ENCODE measurements at places on chromosomes 7 and 10.
A peak's percentile ranks its signal among the peaks of the same experiment; 100 is the strongest.

GRCh38 chr10:82737549-82737948 lies 862.6 kb downstream of the NRG3 start:
- peak; percentile 86 for DNase-seq

DNA sequence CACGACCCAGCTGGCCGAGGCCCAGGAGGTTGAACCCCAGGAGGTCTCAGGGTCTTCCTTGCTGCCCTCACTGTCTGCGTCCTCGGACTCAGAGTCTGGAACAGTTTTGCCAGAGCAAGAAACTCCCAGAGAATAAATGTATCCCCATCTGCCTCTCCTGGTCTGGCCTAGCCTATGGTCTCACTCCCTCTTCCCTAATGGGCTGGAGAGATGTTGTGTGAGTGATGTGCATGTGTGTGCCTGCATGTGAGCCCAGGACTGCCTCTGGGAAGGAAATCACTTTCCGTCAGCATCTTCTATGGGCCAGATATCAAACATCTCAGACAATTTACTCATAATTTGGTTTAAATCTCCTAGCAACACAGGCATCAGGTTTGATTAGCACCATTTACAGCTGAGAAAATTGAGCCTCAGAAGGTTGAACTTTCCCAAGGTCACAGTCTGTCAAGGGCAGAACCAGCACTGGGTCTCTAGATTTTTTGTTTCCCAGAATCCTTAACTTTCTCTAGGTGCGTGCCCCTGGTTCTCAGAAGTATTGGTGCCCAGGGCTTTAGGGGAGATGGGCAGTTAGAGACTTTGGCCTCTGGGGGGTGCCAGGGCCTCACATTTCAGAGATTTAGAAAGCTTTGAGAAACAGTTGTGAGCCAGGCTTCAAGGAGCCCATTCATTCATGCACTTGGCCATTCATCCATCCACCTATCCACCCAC lies 4.9 kb downstream of the TMEM270 start:
- peak; percentile 38 for DNase-seq

- no peak for DNase-seq
Measured at GRCh38 chr7:75039166-75039565, 34.4 kb downstream of the RCC1L start.

GRCh38 chr7:44063894-44064651 lies 1.3 kb downstream of the PGAM2 start:
- DNase-seq, result no peak

DNA sequence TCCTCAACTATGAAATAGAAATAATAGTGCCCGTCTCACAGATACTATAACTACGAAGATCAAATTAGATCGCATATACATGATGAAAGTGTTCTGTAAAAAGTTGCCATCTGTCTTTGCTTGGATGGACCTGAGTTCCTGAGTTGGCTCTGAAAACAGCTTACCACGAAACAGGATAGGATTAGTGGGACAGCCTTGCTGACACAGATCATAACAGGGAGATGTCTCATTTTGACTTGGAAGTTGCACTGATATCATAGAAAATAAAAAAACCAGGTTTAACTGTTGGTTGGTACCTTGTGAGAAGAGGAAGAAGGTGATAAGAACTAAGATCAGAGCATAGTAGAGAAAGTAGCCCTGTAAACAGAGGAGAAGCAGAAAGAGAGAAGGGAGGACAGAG lies 79.3 kb upstream of the AGBL3 start:
- DNase-seq, result no peak

DNA sequence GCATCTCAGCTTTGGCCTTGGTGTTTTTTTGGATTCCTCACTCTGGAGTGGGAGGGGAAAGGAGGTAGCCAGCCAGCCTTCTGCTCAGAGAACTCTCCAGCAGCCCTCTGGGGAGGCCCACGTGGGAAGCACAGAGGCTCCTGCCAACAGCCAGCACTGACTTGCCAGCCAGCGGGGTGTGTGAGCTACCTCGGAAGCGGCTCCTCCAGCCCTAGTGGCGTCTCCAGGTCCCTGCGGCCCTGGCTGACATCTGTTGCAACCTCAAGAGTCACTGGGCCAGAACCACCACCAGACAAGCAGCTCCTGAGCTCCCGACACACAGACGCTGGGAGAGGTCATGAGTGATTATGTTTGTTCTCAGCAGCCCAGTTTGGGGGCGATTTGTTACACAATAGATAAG lies 180.2 kb upstream of the FZD8 start:
- peak; percentile 73 for DNase-seq

DNA sequence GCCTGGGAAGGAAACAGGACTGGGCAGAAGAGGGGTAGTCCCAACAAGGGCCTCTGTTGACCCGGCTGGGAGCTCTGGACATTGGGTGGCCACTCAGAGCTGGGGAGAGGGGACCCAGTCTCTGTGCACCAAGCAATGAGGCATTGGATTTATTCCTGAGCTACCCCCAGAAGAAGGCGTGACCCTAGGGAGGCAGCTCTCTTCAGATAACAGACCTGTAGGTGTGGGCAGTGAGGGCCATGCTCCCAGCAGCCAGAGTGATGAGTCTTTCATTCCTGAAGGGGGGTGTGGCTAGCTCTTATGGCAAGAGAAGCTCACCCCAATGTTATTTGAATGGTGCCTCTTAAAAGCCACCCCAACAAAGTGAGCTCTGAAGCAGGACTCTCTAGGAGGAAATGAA lies 20.4 kb downstream of the TEX36 start:
- DNase-seq, result no peak

GRCh38 chr7:31335884-31336201 lies 4.7 kb downstream of the NEUROD6 start:
- DNase-seq, result no peak

DNA sequence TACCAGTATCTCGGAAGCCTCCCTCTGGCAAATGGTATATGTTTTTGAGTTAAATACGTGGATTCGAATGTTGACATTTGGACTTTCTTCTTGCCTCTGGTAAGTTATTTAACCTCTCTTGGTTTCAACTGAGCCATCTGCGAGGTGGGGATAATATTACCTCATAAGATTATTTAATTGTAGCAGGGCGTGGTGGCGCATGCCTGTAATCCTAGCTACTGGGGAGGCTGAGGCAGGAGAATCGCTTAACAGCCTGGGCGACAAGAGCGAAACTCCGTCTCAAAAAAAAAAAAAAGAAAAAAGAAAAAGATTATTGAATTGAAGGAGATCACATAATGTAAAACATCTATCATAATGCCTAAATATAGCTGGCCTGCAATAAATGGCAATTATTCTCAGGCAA lies 396 bp upstream of the TAF5 start:
- no peak for DNase-seq

GRCh38 chr7:1852517-1853430 lies 182.7 kb downstream of the ELFN1 start:
- DNase-seq, result peak; percentile 7

DNA sequence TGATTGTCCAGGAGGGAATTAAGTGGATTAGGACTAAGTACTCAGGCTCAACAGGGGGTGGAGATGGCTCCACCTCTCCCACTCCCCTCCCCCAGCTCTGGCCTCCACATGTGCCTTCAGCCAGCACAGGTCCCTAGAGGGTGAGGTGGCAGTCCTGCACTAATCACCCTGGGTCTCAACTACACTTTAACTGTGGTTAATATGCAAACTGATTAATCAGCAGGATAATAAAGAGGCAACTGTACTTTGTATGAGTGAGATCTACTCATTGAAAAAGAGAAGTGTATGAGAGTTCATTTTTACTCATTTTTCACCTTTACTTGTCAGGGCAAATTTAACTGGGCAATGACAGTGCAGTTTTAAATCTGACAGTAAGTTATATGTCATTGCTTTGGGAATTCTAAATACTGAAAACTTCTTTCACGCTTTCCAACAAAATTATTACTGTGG lies 223.8 kb upstream of the CCDC6 start:
- no peak for DNase-seq

GRCh38 chr10:113041324-113041723 lies 91.3 kb downstream of the TCF7L2 start:
- no peak for DNase-seq

DNA sequence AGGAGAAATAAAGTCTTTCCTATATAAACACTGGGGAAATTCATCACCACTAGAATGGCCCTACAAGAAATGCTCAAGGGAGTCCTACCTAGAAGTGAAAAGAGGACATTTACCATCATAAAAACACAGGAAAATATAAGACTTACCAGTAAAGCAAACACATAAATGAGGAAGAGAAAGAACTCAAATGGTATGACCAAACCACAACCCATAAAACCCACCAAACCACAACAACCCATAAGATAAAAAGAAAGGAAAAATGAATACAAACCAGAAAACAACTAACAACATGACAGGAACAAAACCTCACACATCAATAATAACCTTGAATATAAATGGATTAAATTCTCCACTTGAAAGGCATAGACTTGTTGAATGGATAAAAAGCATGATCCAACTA lies 71.9 kb upstream of the DIP2C start:
- no peak for DNase-seq
